ENCODE measurements at places on chromosomes 16 and 17.

DNA sequence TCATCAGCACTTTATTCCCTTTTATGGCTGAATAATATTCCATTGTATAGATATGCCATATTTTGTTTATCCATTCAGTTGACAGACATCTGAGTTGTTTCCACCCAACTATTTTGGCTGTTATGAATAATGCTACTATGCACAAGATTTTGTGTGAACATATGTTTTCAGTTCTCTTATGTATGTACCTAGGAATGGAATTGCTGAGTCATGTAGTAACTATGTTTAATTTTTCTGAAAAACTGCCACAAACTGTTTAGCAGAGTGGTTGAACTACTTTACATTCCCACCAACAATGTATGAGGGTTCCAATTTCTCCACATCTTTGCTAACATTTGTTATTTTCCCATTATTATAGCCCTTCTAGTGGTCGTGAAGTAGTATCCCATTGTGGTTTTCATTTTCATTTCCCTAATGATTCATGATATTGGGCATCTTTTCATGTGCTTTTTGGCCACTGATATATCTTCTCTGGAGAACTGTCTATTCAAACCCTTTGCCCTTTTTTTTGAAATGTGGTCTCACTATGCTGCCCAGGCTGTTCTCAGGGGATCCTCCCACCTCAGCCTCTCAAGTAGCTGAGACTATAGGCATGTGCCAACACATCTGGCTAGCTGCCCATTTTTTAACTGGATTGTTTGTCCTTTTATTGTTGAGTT is 26.3 kb downstream of the SMURF2 start:
- H3K27me3 ChIP-seq, result no peaks in the 10 kb centered on the region
- DNase-seq, result no peak
- no peak overlapping the region for H3K27ac ChIP-seq

- DNase-seq, result no peak
- H3K27ac ChIP-seq, result no peak overlapping the region
- no peak overlapping the region for H3K4me3 ChIP-seq
- H3K4me1 ChIP-seq, result no peaks in the 10 kb centered on the region
- H3K36me3 ChIP-seq, result no peaks in the 10 kb centered on the region
Measured at GRCh38 chr17:79583475-79583874, 27.4 kb downstream of the RBFOX3 start.

DNA sequence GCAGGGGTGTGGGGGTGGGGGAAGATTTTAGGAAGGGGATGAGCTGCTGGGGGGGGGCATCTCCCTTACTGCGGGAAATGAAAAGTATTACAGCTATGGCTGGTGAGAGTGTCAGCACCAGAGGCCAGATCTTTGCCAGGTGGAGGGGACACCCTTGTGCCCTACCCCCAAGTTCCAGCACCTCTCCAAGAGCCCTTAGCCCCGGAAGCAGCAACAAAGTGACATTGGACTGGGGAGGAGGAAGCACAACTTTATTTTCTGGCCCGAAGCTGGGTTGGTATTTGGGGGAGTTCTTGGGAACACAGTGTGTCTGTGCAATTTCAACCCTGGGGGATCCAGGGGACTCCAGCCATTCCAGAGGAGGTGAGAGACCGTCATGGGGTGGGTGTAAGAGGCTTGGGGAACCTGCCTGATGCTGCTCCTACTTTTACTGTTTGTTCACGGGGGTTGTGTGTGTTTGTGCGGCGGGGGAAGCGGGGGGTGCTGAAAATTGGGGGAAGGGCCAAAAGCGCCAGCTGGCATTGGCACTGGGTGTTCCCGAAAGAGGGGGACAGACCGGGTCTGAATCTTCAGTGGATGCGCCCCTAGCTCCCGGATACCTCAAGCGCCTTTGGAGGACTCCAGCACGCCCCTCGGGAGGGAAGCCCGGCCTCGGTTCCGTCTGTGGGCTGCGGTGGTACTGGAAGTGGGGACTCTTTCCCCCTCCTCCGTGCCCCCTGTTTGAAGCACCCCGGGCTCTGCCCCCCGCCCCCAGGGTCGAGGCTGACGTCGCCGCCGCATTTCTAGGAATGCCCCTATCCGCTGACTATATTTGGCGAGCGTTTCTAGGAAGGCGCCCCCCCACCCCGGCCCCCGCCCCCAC is 230.3 kb downstream of the MRTFB start:
- H3K27me3 ChIP-seq, result no peaks in the 10 kb centered on the region
- H3K36me3 ChIP-seq, result peaks cover 25% of the 10 kb centered on the region
- H3K4me3 ChIP-seq, result peak overlapping the region; percentile 82
- H3K27ac ChIP-seq, result peak overlapping the region; percentile 76
- DNase-seq, result peak; percentile 35
- H3K4me1 ChIP-seq, result peaks cover 15% of the 10 kb centered on the region

GRCh38 chr16:64236316-64236715 is 885.5 kb downstream of the CDH11 start:
- H3K27me3 ChIP-seq, result no peaks in the 10 kb centered on the region
- H3K4me3 ChIP-seq, result no peak overlapping the region
- no peak overlapping the region for H3K27ac ChIP-seq
- DNase-seq, result no peak
- H3K4me1 ChIP-seq, result no peaks in the 10 kb centered on the region
